Stimulated activated CD4-positive, alpha-beta T cell treated with anti-CD3 and anti-CD28 coated beads, Interleukin-2, amount 100 ng/mL, for 48 hours (primary cell): ENCODE measurements at places on chromosomes 2 and 18.

DNA sequence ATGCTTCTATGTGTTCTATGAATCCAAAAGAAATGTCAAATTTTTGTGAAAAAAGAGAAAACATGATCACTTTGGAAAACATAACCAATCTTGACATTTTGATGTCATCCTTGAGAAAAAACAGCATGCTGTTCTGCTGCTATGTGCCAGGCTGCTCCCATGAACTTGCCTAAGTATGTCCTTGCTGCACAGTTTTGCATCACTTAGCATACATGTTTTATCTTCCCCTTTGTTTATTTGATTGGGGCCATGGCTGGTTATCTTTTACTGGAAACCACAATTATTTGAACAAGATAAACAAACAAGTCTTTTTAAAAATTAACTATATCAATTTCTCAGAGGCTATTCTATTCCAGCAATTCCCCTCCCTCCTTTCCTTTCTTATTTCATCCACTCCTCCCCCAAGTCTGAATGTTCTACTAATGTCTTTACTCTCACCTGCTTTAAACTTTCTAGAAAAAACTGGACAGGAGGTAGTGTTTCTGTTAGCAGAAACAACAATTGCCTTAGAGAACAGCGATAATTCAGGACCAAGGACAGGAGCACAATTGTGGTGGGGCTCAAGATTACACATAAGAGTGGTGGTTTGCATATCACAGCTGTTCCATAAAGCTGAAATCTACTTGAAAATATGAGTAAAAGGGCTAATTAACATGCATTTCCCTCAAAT lies 6.7 kb downstream of the AOX1 start:
- DNase-seq, result no peak

- DNase-seq, result no peak
Observed at GRCh38 chr2:64768491-64769005, 114.8 kb upstream of the SERTAD2 start.

GRCh38 chr2:160478660-160479059 lies 14.9 kb downstream of the RBMS1 start:
- no peak for DNase-seq

- no peak for DNase-seq
Observed at GRCh38 chr18:79211844-79212243, 142.7 kb downstream of the ATP9B start.

DNA sequence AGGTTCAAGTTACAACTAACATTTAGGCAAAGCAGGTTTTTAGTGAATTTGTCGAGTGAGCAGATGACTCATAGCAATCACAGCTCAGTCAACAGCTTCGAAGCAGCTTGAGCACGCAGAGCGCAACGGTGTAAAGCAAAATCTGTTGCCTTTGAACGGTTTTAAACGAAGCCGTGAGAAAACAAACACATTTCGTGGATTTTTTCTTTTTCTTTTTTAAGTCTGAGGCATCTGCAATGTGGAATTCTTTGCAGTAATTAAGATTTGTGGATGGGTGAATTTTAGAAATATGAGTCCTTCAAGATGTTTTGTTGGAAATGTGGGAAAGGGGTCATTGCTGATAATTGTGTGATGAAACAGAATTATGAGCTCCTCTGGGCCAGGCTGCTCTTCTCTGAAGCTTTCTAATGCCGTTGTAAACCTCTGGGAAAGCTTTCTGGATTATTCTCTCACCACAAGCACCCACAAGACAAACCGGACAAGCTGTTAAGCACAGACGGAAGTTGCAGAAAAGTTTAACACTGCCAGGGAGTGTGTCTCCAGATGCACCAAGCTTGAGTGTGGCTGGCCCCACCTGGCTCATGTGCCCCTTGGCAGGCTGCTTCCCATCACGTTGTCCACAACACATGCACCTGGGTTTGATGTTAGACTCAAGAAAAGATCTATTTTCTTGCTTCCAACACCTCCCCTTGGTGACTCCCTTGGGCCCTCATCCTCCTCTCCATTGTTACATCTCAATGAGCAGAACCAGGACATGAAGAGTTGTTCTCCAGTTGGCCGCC lies 224.7 kb downstream of the ACKR3 start:
- DNase-seq, result no peak

DNA sequence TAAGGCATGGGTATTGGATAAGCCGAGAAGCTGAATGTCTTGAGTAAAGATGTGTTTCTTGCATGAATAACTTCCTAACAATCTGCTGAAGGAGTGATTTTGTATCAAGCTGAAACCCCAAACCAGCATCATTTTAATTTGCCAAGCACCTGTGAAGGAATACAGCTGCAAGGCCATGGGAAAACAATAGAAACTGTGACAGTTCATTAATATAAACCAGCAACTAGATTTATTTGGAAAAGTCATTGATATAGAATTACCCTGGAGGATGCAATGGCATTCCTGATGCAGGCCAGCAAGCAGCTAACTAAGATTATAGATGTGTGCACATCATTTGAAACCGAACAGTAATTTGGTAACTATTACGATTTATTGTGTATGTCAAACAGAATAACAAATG lies 155.7 kb upstream of the TCF4 start:
- no peak for DNase-seq

DNA sequence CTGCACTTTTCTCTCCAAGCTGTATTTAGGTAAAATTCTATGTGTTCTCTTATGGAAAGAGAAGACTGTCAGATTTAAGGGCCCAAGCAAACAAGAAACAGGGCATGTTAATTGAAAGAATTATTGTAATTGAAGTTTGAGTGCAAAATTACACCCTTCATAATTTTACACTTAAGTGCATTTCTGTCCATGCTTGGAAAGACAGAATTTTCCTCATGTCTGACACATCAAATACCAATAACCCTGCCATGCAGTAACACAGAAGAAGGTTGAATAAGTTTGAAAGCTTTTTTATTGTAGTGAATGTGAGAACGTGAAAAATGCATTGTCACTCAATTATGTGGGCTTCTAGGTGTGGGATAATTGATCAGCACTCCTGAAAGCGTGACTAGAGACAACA lies 52.9 kb upstream of the PARD3B start:
- no peak for DNase-seq

DNA sequence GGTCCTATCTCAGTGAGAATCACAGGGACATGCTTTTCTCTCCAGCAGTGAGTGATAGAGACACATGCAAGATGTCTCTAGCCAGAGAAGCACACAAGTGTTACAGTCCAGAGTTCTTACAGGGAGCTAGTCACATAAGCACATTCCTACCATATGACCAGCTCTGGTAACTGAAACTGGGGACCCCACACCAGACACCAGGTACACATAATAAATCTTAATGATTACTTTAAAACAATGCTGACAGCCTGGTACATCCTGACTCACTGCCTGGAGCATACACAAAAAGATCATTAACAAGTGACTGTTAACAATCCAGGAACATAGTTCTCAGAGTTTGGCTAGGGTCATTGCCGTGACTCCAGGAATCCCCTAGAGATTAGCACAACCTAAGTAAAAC lies 53.6 kb downstream of the GALNT1 start:
- no peak for DNase-seq

DNA sequence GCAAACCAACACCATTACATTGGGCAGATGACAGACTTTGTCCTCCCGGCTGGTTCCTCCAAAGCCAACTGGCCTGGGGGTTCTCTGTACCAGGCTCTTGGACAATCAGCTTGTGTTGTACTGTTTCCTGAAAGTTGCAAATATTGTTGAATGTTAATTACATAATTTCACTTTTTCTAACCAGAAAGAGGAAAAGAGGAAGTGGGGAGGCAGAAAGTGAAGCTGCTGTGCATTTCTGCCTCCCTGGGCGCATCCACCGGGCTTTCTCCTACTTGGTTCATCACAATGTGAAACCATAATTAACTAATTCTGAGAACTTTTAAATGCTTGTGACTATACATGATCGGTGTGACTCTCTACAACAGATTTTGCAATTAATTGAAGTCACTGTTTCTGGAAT lies 10.1 kb downstream of the TWIST2 start:
- no peak for DNase-seq

DNA sequence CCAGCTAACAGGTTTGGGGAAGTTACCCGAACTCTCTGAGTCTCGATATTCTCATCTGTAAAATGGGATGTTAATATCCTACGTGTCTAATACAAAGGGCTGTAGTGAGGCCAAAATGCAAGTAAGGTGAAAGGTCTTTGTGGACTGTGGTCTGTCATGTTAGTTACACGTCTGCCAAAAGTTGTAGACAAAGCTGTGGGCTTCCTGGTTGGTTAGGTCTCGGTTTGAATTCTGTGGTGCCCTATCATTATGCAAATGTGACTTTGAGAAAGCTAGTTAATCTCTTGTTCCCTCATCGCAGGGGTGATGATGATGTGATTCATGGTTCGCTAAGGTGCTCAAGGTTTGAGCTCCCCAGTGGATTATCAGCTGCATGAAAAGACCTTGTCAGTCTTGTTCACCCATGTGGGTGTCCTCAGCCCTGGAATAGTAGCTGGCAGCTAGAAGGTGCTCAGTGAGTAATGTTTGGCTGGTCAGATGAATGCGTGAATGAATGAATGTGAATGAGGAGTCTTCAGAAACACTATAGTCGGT lies 23.1 kb downstream of the TRIB2 start:
- DNase-seq, result no peak

- no peak for DNase-seq
Observed at GRCh38 chr2:42342061-42342794, 18.8 kb downstream of the COX7A2L start.

DNA sequence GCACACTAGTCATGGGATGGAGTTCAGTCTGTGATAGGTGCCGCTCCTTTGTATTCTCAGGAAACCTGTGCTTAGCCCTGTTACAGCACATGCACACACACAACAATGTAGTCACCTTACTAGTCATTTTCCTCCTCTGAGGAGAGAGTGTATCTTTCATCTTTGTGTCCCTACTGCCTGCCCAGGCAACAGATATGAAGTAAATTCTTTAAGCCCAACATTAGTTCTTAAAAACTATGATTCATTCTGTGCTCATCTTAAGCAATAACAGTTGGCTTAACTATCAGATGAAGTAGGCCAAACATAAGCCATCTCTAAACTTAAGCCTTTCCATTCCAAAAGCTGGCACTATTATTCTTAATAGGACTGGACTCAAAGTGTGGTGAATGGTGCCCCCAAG lies 186.5 kb downstream of the LNPK start:
- no peak for DNase-seq

DNA sequence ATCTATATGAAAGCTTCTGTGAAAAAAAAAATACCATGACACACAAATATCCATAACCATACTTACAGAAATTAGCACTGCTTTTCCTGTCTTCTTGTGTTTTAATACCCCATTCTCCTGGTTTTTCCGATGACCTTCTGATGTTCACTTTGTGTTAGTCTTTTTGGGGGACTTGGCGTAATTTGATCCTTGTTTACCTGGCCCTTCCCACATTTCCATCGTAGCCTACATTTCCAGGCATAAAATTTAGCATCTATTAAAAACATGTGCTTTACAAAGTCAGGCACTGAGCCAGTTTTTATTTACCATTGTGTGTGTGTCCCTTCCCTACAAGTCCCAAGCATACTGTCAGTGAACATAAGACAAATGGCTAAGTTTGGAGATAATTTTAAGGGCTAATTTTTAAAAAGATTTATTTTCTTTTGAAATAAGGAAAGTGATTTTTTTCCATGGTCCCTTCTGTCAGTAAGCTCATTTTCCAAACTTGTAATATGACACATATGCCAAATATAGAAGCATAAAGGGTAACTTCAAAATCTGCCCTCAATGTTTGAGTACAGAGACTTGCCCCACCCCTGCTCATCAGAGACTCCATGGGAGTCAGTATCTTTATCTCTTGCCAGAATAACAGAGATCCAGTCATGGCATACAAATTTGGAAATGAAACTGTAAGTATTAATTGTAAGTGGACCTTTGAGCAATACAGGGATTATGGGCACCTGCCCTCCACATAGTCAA lies 27.3 kb downstream of the SESTD1 start:
- no peak for DNase-seq

DNA sequence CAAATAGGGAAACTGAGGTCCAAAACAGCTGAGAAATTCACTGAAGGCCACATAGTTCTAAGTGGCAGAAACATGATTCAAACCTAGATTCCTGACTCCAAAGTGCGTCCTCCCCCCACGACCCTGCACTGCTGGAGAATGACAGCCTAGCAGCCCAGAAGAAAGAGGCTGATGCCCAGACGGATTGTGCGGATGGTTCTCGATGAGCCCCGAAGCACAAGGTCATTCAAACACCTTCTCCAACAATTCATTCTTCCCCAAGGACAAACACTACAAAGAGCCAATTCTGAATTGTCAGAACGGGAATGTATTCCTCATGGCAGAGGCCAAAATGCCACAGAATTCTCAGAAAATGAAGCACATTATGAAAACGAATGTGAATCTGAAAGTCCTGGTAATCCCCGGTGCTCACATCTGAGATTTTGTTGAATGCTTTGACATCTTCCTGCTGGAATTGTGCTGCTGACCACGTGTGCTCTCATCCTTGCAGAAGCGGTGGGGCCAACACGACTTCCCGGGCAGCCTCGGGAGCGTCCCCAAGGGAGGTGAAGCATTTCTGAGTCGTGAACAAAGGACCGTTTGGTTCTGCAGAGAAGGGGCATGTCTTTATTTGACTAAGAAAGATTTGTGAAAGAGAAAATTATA lies 337.0 kb downstream of the EIPR1 start:
- no peak for DNase-seq

DNA sequence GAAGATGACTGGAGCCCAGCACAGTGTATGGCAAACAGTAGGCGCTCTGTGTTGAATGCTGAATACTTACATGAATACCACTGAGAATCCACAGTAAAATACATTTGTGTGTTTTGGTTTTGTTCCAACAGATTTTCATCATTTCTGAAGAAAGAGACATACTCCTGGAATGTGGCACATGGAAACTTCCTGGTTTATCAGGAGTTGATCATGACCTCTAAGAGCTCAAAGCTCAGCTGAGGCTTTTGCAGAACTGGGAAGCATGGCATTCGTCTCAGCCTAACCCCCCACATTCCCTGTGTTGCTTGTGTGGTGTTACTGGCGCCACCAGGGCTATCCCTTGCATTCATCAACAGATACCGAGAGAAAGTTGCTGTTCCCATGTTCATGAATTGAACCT lies 316.9 kb upstream of the REV1 start:
- no peak for DNase-seq

DNA sequence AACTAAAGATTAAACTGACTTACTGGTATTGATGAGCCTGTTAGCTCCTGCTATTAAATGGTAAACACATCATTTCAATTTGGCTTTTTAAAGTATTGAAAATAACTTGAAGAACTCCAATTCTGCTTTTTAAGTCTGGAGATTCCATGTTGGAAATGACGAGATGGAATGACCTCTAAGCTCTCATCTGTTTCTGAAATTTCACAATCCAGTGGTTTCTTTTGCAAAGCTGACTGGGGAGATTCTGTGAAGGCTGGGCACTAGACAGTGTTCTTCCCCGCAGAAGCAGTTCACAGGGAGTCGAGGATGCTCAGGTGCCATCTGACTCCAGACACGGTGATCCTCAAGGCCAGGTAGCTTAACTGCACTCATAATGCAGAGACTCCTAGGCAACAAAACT lies 44.7 kb downstream of the DHRS9 start:
- no peak for DNase-seq

GRCh38 chr2:35343135-35343534 lies 1012.4 kb upstream of the CRIM1 start:
- no peak for DNase-seq

DNA sequence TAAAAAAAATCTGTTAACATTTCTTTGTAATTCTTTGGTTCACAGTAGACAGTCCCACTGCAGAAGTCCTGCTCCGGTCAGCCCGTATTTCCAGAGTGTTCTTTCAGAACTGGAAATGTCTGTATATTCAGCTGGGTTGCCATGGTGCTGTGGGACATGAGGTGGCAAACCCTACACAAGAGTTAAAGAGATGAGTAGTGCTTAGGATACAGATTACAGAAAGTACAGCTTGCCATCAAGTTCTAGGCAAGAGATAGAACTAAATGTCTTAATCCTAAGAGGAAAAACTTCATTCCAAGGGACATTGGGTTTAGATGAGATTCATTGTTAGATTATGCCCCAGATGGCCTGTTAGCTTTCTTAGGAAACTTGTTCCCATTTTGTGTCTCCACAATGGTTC lies 60.1 kb downstream of the FMNL2 start:
- DNase-seq, result no peak
